PC-3 (cell line): ENCODE measurements at places on chromosomes 13 and 19. TPM values are rescaled to one million over a fixed set of nuclear protein-coding genes. Genes with fewer than 3 reads are reported as not detected.

Gene CNFN
- total RNA-seq = 4.1 and 4.5 TPM in 2 replicates

Gene ADGRE2
- 2.5 and 4.2 TPM in 2 replicates for total RNA-seq

Gene ANKLE1
- 2.2 and 3.1 TPM in 2 replicates for total RNA-seq

GRCh38 chr13:73657821-73658540 lies 476.2 kb downstream of the KLF12 start:
- no peak overlapping the region for H3K4me3 ChIP-seq
- peaks cover 6% of the 10 kb centered on the region; the same call in 1 of the 2 replicates for H3K4me1 ChIP-seq
- peak overlapping the region; percentile 77; the same call in 1 of the 2 replicates for H3K27ac ChIP-seq
- peaks cover 8% of the 10 kb centered on the region; the same call in 1 of the 2 replicates for H3K36me3 ChIP-seq
- no peaks in the 10 kb centered on the region for H3K27me3 ChIP-seq

DNA sequence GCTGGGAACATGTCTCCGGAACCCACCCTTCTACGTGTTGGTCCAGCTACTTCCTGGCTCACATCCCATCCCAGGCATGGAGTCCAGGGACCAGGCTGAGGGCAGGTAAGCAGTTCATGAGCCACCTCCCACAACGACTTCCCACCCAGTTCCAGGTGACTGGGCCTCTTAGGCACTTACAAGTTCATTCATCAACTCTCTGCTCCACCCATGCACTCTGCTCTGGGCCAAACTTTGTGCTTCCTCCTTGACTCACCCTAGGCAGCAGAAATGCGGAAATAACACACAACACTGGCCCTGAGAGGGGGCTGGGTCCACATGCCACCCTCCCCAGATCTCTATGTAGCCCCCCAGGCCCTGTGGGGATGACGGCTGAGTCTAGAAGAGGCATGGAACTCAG lies 20.5 kb downstream of the IQCN start:
- H3K4me3 ChIP-seq = no peak overlapping the region
- peaks cover 12% of the 10 kb centered on the region for H3K4me1 ChIP-seq
- no peaks in the 10 kb centered on the region for H3K36me3 ChIP-seq
- H3K27me3 ChIP-seq = no peaks in the 10 kb centered on the region
- peak; percentile 64 for DNase-seq

GRCh38 chr13:112820318-112820717 lies 130.5 kb downstream of the ATP11A start:
- H3K36me3 ChIP-seq = peaks cover 4% of the 10 kb centered on the region; the same call in 1 of the 2 replicates
- no peak for DNase-seq
- H3K27me3 ChIP-seq = no peaks in the 10 kb centered on the region
- H3K4me3 ChIP-seq = no peak overlapping the region
- H3K27ac ChIP-seq = no peak overlapping the region

Gene PRDX2
- 729 and 746 TPM in 2 replicates for total RNA-seq

Gene TPTE2
- not detected in 2 replicates for total RNA-seq

Gene SOX1
- total RNA-seq = not detected in 2 replicates

- no peak for DNase-seq
- no peak overlapping the region for H3K27ac ChIP-seq
- H3K27me3 ChIP-seq = peaks cover 33% of the 10 kb centered on the region
- H3K36me3 ChIP-seq = no peaks in the 10 kb centered on the region
Observed at GRCh38 chr13:111873676-111874178, 193.2 kb upstream of the SOX1 start.

GRCh38 chr19:52691215-52691610 lies 43.6 kb downstream of the ZNF611 start:
- H3K27ac ChIP-seq = peak overlapping the region; percentile 81
- H3K4me3 ChIP-seq = 0 out of 2 replicates have a peak overlapping the region, but pooled peaks have one; percentile 99
- peaks cover 26% of the 10 kb centered on the region for H3K4me1 ChIP-seq
- H3K27me3 ChIP-seq = no peaks in the 10 kb centered on the region
- DNase-seq = no peak
- no peaks in the 10 kb centered on the region; the same call in 1 of the 2 replicates for H3K36me3 ChIP-seq

DNA sequence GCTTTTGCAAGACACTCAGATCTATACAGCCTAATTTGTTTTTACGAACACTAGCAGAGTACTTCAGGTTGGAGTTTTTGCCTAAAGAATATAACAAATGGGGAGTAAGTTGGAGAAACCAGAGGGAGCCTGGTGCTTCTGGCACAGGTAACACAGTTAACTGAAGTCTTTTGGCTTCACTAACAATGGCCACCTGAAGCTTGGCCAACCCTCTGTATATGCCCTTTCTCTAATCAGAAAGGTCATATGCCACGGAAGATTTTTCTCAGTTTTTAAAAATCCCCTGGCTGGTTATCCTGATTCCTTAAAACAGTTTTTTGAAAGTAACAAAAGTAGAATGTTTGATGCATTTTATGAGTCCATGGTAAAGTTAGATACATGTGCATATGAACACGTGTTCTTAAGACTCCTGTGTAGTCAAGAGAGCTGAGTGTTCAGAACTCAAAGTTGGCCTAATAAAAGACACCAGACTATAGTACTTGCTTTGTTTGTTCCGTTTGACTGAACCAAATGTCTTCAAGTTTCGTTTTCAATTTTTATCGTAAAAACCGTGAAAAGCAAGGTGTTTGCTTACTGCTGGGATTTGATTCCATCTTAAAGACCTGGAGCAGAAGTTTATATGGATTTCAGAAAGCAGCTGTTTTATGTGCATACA lies 137.5 kb downstream of the KCNRG start:
- DNase-seq = no peak
- H3K36me3 ChIP-seq = no peaks in the 10 kb centered on the region
- peak overlapping the region; percentile 44 for H3K4me3 ChIP-seq
- H3K27ac ChIP-seq = no peak overlapping the region
- peaks cover 24% of the 10 kb centered on the region for H3K4me1 ChIP-seq

Gene HCN2
- total RNA-seq = 0.04 and 0.46 TPM in 2 replicates

DNA sequence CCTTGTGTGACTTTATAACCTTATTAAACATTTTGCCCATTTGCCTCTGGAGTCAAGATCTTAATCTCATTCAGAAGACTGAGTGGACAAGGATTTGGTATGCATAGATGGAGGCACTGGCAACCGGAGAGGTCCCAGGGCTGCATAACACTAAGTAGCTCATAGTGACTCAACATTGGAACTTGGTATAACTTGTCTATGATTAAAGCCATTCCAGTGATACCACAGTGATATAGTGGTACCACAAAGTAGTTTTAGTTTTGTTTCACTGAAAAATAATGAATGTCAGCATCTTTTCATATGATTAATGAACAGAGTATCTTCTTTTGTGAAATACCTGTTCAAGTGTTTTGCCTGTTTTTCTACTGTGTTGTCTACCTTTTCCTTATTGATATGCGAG lies 26.4 kb downstream of the CDK8 start:
- no peaks in the 10 kb centered on the region for H3K27me3 ChIP-seq
- H3K4me3 ChIP-seq = no peak overlapping the region
- peak; percentile 24 for DNase-seq
- H3K4me1 ChIP-seq = no peaks in the 10 kb centered on the region
- 0 out of 2 replicates have a peak, but pooled peaks cover 5% of the 10 kb centered on the region for H3K36me3 ChIP-seq

DNA sequence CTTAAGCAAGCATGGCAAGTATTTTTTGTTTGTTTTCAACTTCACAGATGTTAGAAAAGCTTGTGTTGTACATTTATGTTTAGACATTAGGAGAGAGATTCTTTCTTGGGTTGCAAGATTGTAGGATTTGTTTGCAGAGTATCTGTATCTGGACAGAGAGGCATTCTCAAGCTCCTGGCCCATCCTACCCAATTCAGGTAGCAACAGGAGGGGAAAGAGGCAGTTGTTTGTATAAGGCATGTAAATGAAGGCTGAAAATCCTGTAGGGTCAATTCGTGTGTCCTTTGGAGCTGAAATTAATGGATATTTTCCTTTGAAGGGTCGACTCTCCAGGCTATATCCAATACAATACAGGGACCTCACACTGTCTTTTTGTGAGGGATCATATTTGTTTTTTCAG lies 147.3 kb downstream of the KCNRG start:
- no peak overlapping the region for H3K4me3 ChIP-seq
- H3K4me1 ChIP-seq = no peaks in the 10 kb centered on the region; the same call in 1 of the 2 replicates
- DNase-seq = no peak

GRCh38 chr19:28446511-28446910 lies 766.4 kb downstream of the UQCRFS1 start:
- no peaks in the 10 kb centered on the region for H3K36me3 ChIP-seq
- H3K4me1 ChIP-seq = no peaks in the 10 kb centered on the region
- DNase-seq = no peak
- H3K27me3 ChIP-seq = no peaks in the 10 kb centered on the region
- no peak overlapping the region for H3K4me3 ChIP-seq
- no peak overlapping the region for H3K27ac ChIP-seq

DNA sequence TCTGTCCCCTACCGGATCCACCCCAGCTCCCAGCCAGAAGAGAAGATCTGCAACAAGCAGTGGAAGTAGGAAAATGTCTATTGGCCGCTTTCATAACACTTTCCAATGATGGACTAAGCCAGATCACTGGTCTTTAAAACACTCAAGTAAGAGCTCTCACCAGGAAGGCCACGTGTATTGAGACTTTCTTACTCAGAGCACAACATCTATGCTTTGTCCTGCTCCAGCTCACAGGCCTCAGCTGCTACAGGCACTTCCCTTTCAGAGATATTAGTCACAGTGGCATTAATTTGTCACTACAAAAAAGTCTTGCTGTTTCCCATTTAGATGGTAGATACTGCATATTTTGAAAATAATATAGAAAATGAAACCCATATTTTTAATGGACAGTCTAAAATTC lies 164.2 kb downstream of the ABCC4 start:
- H3K4me1 ChIP-seq = peaks cover 9% of the 10 kb centered on the region; the same call in 1 of the 2 replicates
- no peaks in the 10 kb centered on the region for H3K36me3 ChIP-seq
- H3K27ac ChIP-seq = peak overlapping the region; percentile 19
- peak; percentile 37 for DNase-seq

- H3K4me3 ChIP-seq = peak overlapping the region; percentile 43
- H3K4me1 ChIP-seq = peaks cover 38% of the 10 kb centered on the region
Observed at GRCh38 chr13:43268632-43269031, 245.2 kb downstream of the DNAJC15 start.

DNA sequence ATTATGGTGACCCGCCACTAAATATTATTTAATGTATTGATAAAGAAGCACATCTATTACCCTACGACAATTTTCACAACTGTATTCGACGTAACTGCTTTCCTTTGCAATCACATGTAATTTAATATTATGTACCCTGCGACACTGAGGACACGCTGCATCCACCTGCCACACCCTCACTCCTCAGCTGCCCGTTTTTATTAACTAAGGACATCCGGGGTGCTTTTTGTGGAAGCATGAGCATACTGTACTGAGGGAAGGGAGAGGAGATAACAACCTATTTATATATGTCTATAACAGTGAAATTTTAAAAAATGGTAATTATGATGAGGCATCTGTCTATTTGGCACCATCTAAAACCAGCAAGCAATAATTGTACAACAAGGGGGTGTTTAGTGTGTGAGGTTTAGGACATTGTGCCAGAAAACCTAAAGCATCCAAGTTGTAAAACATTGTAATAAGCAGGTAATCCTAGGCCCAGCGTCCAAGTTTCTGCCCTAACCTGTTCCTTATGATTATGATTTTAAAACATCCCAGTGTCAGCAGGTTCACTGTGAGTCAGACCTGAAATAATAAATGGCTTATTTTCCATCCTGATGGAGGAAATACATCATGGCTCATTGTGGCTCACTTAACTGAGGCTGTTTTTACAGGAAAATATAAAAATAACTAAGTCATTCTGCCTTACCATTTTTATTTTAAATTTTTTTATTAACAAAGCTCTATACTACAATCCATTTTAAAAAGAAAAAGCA lies 56.3 kb downstream of the FOXO1 start:
- peak overlapping the region; percentile 55 for H3K27ac ChIP-seq
- H3K4me1 ChIP-seq = peaks cover 22% of the 10 kb centered on the region
- no peak overlapping the region for H3K4me3 ChIP-seq
- no peaks in the 10 kb centered on the region for H3K27me3 ChIP-seq
- DNase-seq = peak; percentile 79

Gene SIGLEC7
- not detected in 2 replicates for total RNA-seq

DNA sequence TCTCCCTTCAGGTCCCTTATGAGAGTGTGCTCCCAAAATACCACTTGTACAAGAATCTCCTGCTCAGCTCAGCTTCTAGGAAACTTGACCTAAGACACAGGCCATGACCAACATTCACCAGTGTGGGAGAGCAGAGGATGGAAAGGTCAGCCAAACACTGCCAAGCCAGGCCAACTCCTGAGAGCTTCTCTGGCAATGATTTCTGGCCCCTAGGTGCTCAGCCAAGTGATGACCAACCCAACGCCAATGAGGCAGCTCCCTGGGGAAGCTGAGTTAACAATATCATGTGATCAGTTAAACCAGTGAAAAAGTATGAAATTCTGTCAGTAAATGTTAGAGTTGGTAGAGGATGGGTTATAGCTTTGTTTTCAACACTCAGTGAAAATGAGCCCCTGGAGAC lies 49.1 kb upstream of the FLT1 start:
- no peak overlapping the region for H3K27ac ChIP-seq
- H3K4me3 ChIP-seq = no peak overlapping the region
- peaks cover 28% of the 10 kb centered on the region for H3K27me3 ChIP-seq

GRCh38 chr19:39677961-39678889 lies 22.5 kb downstream of the LGALS16 start:
- peak overlapping the region; percentile 60 for H3K4me3 ChIP-seq
- no peak overlapping the region for H3K27ac ChIP-seq
- peaks cover 13% of the 10 kb centered on the region for H3K4me1 ChIP-seq
- DNase-seq = peak; percentile 74

Gene GRIN3B
- total RNA-seq = 0.63 and 0.69 TPM in 2 replicates

Gene TTC9B
- total RNA-seq = 0.15 and 0.17 TPM in 2 replicates

DNA sequence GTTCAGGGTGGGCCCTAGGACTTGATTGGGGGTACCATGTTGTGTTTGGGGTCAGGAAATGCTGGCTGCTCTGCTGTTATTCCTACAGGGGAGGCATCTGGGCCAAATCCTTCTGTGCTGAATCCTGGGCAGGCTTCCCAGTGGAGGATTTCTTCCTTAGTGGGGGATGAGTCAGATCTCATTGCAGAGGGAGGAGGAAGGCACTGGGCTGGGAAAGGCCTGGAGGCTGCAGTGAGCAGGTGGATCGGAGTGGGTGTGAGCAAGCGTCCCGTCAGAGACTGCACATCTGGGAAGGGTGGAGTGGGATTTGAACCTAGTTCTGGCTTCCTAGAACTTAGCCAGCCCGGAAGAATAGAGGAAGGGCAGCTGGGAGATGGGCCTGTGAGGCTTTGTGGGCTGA lies 11.5 kb downstream of the CCDC124 start:
- H3K4me1 ChIP-seq = peaks cover 17% of the 10 kb centered on the region
- peak; percentile 82 for DNase-seq
- peaks cover 5% of the 10 kb centered on the region; the same call in 1 of the 2 replicates for H3K27me3 ChIP-seq
- H3K36me3 ChIP-seq = peaks cover 3% of the 10 kb centered on the region; the same call in 1 of the 2 replicates
- H3K27ac ChIP-seq = 0 out of 2 replicates have a peak overlapping the region, but pooled peaks have one; percentile 14
- no peak overlapping the region for H3K4me3 ChIP-seq

DNA sequence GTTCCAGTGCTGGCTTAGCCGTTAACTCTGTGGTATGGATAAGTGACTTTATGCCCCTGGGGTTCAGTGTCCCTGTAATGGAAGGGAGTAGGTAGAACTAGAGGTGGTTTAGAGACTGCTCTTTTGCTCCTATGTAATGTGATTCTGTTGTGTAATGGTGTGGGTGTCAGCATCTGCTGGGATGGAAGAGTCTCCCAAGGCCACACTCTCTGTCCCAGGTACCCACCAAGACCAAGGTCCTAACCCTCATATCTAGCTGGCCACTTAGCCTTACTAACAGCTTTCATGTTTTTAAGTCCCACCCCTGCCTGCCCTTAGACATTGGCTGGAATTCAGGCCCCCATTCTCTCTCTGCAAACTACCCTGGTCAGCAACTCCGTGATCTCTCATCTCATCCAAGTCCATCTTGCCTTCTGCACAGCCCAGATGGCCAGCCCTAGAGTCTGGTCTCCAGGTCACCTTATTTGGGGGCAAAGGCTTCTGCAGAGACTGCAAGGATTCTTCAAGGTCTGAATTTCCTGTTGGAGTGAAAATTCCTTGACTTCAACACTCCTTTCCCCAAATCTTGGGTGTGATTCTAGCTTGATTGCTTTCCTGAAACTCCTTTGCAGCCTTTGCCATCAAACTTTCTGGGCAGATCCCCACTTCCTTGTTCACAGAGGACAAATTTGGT lies 48.4 kb downstream of the SERP2 start:
- H3K4me3 ChIP-seq = no peak overlapping the region
- H3K27me3 ChIP-seq = no peaks in the 10 kb centered on the region
- no peaks in the 10 kb centered on the region for H3K36me3 ChIP-seq
- H3K27ac ChIP-seq = no peak overlapping the region
- H3K4me1 ChIP-seq = no peaks in the 10 kb centered on the region
- DNase-seq = no peak

Gene IRGC
- not detected in 2 replicates for total RNA-seq
